ENCODE measurements at places on chromosomes 5 and 9.

DNA sequence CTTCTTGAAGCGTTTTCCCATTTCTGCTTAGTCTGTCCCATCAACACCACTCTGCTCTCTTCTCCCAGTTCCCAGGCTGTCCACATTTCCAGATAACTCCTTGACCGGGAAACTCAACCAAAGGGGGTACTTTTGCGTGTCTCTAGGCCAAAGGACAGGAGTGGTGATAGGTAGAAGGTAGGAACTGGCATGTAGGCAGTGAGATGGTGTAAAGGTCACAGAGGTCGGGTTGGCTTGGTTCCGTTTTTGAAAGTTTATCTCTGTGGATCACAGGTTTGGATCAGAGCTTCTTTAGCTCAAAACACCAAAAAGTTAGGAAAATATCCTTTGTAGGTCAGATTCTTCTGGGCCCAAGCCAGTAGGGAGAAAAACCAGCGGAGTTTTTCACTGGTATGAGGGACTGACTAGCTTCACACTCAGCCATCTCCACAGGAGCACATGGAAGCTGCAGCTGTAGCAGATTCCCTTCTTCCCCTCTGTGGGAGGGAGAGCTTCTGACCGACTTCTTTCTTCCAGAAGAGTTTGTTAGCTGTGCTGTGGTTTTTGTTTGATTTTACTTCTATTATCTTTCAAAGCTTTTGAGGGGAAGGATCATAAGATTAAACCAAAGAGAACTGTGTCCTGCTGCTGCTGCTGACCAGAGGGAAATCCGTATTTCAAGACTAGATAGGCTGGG is 98.4 kb upstream of the DMRT1 start:
- DNase-seq = no peak

GRCh38 chr5:68087866-68088265 is 127.7 kb upstream of the PIK3R1 start:
- no peak for DNase-seq

- no peak for DNase-seq
These were observed 139.5 kb downstream of the KDM4C start for GRCh38 chr9:6897207-6897822.

- no peak for DNase-seq
These were observed 2.5 kb upstream of the RAB14 start for GRCh38 chr9:121204121-121204520.

DNA sequence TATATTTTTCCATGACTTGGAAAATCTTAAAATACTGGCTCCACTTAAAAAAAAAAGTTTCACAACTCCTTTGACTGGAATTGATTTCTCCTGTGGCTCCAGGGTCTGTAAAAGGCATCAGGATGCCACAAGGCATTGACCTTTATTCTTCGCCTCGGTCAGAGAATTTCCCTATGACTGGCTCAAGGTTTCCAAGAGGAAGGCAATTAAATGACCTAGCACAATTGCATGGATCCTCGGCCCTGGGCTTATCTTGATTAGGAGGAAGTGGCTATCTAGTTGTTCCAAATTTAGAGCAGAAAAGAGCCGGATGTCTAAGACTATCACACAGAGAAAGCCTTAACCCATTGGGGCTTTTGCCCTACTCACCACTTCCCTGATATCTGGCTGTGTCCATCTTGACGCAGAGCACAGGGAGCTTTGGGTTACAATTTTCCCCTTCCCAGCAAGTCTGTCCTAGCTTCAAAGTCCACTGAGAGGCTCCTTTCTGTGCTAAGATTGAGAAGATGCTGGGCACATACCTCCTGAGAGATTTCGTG is 56.9 kb upstream of the COL15A1 start:
- DNase-seq = no peak

DNA sequence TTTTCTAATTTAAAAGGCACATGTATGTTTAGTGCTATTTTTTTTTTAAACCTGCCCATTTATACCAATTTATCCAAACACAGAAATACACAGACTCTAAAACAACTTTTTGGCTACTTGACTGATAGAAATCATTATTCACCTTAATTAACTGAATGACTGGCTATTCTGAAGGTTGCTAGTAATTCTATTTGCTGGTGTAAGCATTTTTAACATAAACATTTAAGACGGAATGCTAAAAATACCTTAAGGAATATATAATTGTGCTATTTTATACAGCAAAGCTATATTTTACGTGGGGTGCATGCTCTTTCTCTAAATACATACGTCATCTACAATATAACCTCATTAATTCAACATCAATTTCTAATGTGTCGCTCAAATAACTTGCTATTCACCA is 14.9 kb downstream of the GLIS3 start:
- DNase-seq = no peak

- no peak for DNase-seq
These were observed 89.6 kb downstream of the TRIM36 start for GRCh38 chr5:115079924-115080623.

GRCh38 chr5:67061511-67061910 is 135.1 kb downstream of the CD180 start:
- DNase-seq = no peak

DNA sequence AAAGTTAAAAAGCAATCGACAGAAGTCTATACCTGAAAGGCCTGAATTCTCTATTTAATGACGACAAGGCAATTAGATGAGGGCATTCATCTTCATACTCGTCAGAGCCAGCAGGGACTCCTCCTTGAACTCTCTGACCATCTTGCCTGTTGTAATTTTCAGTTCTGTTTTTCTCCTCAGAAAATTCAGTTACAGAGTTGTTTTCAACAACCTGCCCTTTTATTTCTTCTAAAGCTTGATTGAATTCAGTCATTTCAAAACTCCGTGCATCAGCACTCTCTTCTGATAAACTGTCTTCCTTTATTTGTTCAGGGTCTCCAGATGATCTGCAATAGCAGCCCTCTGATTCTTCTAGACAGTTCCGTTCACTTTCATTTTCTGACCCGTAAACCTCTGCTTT is 15.6 kb downstream of the RIOK2 start:
- DNase-seq = no peak

GRCh38 chr5:72214168-72214567 is 105.9 kb downstream of the MRPS27 start:
- DNase-seq = no peak

DNA sequence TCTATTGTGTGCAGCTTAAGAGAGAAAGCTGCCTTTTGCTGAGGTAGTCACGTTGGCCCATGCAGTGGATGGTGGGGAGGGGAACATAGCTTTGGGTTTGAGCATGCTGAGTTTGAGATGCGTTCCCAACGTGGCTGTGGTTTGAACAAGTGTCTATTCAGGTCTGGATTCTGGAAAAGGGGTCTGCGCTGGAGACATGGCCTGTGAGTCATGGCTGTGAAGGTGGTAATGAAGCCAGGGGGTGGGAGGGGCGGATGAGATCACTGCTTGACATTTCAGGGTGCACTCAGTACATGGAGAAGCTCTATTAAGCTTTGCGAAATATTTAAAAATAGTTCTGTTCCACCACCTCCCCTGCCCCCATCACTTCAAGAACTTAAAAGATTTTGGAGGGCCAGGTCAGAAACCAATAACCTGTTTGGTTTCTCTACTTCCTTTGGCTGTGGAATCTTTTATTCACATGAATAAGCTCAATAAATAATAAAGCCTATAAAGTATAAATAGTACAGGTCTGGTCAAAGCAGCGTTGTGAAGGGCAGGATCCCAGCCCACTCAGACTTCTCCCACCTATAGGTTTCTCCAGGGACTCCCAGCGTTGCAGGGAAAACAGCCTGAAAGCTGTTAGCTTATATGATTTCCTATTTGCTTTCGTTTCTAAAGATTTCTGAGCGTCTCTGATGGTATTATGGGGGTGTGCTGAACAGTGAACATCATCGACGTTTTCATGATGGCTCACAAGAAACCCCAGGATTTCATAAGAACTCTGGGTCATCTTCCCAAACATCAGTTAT is 189.9 kb downstream of the NSG2 start:
- no peak for DNase-seq

DNA sequence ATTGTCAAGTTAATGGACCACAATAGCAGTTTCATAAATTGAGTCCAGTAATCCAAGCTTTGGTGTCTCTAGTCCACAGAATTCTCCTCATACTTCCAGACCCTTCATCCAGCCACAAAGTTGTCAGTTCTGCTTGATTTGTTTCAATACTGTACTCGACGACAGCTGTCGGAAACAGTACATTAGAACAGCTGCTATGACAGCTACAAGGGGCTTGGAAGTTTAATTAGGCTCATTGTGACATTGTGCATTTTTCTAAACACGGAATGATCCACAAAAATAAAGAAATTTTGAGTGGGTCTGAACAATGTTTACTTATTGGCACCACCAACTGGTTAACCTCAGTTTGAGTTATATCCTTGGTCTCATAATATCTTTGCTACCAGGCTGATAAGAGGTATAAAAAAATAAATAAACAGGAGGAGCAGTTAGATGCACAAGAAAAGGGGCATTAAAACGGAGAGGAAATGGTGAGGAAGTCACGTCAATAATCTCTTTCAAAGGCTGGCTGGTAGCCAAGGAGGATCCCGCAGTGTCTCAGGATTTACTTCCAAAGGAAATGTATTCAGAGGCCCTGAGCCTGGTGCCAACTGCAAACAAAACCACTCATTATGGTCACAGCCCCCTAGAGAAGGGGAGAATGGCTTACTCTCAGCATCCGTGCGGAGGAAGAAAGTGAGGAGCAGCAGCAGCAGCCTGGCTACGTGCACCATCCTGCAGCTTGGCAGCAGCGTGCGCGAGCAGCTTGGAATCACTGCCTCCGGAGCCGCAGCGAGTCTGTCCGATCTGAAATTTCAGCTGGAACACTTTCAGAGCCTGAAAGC is 933.8 kb upstream of the DMAC1 start:
- DNase-seq = no peak

DNA sequence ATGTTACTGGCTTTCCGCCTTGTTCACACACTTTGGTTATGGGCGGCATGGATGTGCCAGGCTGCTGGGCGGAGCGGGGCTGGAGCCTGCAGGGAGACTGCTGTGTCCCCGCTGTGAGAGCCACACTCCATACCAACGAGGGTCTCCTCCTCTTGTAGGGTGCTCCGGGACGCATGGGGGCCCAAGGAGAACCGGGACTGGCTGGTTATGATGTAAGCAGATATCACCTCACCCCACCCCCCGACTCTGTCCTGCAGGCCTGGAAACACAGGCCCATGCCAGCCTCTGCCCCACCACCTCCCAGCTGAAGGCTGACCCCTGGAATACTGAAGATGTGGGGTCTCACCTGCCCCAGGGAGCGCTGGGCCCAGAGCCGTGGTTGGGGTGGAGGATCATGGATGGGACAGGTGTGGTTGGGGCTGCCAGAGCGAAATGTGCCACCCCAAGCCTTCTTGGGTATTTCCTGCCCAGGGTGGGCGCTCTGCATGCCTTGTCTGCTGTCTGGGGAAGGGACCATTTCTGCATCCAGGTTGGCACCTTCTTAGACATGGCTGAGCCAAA is 39.3 kb upstream of the ORM1 start:
- no peak for DNase-seq
